ENCODE measurements at places on chromosomes 1 and 21.

DNA sequence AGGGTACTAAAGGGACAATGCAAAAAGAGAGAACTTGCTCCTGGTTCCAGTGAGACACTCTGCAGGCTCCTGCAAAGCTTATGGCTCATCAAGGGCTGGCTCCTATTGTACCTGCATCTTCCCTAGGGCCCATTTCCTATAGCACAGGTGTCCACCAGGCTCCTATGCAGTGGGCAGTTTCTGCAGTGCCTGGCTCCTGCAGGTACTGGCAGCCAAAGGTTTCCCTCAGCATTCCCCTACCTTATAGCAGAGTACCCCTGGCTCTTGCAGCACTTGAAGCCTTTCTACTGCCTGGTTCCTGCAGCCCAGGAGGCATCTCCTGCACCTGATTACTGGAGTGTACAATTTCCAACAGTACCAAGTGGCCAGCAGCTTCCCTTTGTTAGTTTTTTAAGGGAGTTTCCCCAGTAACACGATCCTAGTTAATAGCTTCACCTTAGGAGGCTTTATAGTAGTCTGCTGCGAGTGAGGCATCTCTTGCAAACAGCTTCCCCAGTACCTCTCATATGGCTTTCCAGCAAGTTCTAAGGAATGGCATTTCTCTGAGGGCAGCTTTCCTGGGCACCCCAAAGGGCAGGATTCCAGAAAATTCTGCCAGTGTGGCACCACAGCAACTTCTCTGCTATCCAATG lies 141.7 kb downstream of the DENND1B start:
- no peak for DNase-seq

GRCh38 chr1:41851589-41851988 lies 67.1 kb downstream of the HIVEP3 start:
- DNase-seq: no peak

GRCh38 chr1:229563241-229563640 lies 4.7 kb upstream of the ABCB10 start:
- no peak for DNase-seq

- DNase-seq: no peak
These were observed 50.4 kb downstream of the PGBD5 start for GRCh38 chr1:230375780-230376179.

GRCh38 chr21:39029086-39029755 lies 154.0 kb downstream of the PSMG1 start:
- no peak for DNase-seq

GRCh38 chr1:156471496-156472490 lies 28.8 kb downstream of the MEF2D start:
- DNase-seq: peak; percentile 92
